Colonic mucosa (tissue), 4 donors: ENCODE measurements at places on chromosomes 2 and 18. TPM values are rescaled to one million over a fixed set of nuclear protein-coding genes. Genes with fewer than 3 reads are reported as not detected.

GRCh38 chr2:225452677-225453076 is 53.2 kb downstream of the NYAP2 start:
- no peak for DNase-seq

The GPR75 gene
- total RNA-seq, result 0.58 TPM

- DNase-seq, result no peak
Observed at GRCh38 chr2:165467921-165468320, 1.6 kb upstream of the CSRNP3 start.

DNA sequence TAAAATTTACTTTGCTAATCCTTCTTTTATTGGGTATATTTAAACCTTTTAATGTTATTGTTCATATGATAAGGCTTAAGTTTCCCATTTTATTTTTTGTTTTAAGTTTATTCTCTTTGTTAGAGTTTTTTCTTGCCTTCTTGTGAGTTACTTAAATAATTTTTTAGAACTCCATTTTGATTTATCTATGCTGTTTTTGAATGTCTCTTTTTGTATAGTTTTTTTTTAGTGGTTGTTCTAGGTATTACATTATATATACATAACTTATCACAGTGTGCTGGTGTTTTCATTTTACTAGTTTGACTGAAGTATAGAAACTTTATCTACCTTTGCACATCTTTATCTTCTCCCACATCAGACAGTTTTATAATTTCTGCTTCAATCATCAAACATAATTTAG is 49.4 kb upstream of the TGFA start:
- DNase-seq, result no peak

DNA sequence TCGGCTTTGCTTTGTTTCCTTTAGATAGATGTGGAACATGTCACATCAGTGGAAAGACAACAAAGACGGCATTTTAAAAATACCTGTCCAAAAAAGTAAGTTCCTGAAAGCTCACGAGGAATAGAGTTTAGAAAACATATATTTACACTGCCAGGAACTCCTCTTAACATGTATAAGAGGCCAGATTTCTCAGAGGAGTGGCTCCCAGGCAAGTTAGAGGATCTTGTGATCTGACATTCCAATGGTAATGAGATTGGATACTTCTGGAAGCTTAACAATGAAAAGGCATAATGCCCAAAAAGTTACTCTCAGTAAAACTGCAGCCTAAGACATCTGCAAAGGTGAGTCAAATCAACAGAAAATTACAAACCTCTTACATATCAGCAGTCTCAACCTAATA is 77.1 kb downstream of the CYRIA start:
- no peak for DNase-seq

DNA sequence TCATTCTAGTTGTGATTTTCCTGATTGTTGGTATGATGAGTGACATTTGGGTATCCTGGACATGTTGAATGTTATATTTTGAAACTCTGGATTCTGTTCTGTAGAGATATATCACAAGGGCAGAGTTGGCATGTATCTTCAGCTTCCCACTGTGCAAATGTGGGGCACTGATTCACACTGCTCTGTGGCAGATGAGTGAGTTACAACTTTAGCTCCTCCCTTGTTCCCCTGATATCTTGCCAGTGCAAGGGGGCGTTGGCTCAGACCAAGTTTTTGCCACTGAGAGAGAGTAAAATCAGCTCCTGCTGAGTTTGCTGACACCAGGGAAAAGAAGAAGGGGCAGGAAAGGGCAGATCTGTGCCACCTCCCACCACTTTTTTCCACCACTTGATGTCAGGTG is 199.6 kb upstream of the MMADHC start:
- DNase-seq, result no peak
